ENCODE measurements at places on chromosomes 7 and 10.
A peak's percentile ranks its signal among the peaks of the same experiment; 100 is the strongest.

- no peak for DNase-seq
Observed at GRCh38 chr7:103564416-103564815, 118.4 kb upstream of the SLC26A5 start.

- no peak for DNase-seq
Observed at GRCh38 chr10:46317889-46318288, 31.1 kb downstream of the ANTXRL start.

DNA sequence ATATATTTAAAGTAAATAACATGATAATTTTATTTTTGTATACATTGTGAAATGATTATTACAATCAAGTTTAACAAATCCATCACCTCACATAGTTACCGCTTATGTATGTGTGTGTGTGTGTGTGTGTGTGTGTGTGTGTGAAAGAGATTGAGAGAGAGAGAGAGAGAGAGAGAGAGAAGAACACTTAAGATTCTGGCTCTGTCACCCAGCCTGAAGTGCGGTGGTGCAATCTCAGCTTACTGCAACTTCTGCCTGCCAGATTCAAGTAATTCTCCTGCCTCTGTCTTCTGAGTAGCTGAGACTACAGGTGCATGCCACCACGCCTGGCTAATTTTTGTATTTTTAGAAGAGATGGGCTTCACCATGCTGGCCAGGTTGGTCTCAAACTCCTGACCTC is 17.8 kb downstream of the LYZL1 start:
- no peak for DNase-seq

DNA sequence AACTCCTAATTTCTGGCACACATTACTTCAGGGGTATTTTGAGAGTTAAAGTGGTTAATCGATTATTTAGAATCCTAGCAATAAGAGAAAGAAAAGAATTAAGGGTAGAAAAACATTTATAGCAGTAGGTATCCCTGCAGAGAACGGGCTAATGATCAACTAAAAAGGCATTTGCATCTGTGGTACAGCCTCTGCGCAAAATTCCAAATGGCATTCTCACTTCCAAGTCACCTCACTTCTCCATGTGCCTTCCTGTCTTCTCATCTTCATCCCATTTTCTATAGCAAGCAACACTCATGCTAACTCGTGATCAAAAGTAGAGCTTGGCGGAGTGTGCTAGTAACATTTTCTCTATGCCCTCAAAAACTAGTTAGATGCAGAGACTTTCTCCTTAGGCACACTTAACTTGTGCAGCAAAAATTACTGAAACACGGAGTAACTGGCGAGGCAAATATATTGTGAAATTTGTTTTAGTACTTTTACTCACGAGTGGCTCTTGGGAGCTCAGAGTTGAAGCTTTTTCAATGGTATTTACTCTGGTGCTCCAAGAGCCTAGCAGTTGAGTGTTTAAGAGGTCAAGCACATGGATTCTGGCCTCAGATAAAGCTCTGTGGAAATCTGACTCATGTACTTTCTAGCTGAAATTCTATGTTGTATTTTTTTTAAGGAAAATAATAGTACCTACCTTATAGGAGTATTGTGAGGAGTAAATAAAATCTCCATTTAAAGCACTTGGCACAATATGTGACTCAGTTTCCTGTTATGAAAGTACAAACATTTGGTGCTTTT is 65.1 kb downstream of the MET start:
- no peak for DNase-seq

DNA sequence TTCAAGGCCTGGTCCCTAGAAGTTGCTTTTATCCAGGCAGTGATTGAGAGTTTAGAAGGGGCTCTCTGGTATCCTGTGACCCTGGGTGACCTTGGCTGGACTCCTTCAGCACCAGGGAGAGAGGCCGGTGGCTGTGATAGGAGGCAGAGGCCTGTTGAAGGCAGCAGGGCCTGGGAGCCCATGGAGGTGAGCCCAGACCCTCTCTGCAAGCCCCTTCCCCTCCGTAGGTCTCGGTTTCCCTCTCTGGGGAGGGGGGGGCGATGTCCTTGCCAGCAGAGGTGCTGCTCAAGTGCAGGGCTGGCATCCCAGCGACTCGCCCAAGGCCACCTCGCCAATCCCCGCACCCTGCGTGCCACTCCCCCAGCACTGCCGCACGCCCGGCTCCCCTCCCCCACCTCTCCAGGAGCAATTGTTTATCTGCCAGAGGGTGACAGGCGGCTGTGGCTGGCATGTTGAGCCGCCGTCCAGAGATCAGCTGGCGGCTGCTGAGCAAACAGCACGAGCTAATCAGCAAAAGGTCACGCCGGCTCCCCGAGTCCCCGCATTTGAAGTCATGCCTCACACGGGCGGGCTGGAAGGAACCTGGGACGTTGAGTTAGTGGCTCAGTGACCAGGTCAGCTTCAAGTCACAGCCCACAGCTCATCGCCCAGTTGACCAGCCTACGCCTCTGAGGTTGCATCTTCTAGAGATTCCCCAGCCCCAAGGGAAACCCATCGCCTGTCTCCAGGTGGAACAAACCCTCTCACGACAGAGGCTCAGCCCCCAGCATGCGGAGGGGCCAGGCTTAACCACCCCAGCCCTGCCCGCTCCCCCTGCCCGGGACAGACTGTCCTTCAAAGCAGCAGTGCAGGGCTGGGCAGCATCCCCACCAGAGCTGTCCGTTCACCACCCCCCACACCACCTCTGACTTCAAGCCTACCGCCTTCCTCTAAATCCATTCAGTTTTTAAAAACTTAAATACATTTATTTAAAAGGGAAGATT is 43.7 kb downstream of the ELFN1 start:
- DNase-seq: peak; percentile 55
